Esophagus muscularis mucosa (tissue), 4 donors: ENCODE measurements at places on chromosomes 13 and 19. TPM values are rescaled to one million over a fixed set of nuclear protein-coding genes. Genes with fewer than 3 reads are reported as not detected.

The KRTDAP gene
- not detected for total RNA-seq

The PRSS57 gene
- 0.34 TPM for total RNA-seq

The PRR19 gene
- total RNA-seq: 0.50 TPM

The KIR2DL1 gene
- total RNA-seq: not detected

The PGLYRP2 gene
- total RNA-seq: not detected

The ZNF816 gene
- total RNA-seq: 4.7 TPM

The PCDH20 gene
- total RNA-seq: 31.3 TPM

GRCh38 chr19:18321734-18322102 is 1.2 kb downstream of the LSM4 start:
- no peak for DNase-seq

DNA sequence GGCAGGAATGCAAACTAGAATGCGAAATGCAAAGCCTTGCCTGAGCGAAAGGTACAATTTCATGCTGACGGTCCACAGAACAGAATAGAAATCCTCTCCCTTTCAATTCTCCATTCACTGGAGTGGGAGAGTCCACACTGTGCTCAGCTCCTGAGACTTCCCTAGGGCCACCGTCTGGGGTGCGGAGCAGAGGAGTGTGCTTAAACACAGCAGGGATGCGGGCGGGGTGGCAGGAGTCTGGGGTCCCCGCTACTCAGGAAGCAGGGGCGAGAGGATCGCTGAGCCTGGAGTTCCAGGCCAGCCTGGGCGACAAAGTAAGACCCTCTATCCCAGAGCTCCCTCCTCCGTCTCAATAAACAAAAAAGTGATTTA is 552 bp upstream of the ZNF816 start:
- DNase-seq: no peak

DNA sequence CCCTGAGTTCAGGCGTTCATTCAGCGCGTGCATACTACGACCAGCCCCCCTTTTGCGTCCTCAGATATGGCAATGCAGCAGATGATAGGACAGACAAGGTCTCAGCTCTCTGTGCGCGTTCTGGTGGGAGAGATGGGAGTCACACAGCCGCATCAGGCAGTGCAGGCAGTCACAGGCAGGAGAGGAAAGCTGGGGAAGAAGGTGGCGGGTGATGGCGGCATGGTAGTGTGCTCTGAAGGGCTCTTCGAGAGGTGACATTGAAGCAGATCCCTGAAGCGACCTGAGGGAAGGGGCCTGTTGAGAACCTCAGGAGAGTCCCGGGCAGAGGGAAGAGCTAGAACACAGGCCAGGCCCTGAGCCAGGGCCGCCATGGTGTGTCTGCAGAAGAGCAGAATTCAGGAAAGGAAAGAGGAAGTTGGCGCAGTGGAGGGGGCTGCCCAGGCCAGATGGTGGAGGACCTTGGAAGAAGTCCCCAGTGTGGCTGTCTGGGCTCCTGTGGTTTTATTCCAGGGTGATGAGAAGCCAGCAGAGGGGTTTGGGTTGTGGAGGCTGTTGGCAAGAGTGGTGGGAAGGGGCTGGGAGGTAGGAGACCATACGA is 3.5 kb downstream of the USF2 start:
- DNase-seq: no peak

DNA sequence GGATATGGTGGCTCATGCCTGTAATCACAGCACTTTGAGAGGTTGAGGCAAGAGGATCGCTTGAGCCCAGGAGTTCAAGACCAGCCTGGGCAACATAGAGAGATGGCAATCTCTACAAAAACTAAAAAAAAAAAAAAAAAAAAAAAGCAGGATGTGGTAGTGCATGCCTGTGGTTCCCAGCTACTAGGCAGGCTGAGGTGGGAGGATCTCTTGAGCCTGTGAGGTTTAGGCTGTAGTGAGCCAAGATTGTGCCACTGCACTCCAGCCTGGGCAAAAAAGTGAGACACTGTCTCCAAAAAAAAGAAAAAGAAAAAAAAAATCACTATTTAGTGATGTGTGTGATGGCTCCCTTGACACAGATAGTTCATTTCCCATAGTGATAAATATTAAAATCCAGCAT is 365.0 kb upstream of the NBEA start:
- DNase-seq: no peak

DNA sequence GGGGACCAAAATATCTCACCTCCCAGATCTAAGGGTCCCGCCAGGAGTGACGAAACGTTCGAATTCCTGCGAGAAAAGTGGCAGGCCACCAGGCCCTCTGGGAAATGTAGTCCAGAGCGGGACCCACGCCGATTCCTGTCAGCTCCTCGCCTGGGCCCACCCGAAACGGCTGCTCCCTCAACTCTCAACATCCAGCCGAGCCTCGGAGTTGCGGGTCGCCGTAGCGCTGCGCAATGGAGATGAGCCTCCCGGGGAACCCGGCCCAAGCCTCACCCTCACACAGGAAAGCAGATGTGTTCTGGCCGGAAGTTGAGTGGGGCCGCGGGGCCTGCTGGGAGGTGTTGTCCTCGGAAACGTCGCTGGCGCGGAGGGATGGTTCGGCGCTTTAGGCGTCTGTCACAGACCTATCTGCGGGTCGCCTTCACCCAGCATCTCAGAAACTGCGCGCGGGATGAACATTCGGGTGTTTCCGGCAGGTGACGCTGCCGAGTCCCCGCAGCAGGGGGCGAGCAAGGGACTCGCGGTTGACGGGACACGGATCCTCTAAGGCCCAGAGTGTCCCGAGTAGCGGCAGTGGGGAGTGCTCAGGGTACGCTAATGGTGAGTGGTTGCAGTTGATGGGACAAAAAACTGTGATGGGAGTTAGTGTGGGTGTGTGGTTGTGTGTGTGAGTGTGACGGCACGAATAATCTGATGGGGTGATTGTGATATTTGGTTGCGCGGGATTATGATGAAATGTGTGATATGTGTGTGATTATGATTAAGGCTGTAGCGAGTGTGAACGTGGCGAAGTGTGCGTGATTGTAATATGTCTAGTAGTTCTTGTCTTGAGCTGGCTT is at the start of the genes ZNF568 and ZNF829:
TSS of gene ZNF568 (plus strand) at position 341 of the 839 bp plus-strand sequence. CDS start 6,439 bp downstream, outside the sequence.
TSS of gene ZNF829 (minus strand) at position 300 of the 839 bp plus-strand sequence. CDS start 1,124 bp downstream, outside the sequence.
- peak; percentile 98 for DNase-seq

DNA sequence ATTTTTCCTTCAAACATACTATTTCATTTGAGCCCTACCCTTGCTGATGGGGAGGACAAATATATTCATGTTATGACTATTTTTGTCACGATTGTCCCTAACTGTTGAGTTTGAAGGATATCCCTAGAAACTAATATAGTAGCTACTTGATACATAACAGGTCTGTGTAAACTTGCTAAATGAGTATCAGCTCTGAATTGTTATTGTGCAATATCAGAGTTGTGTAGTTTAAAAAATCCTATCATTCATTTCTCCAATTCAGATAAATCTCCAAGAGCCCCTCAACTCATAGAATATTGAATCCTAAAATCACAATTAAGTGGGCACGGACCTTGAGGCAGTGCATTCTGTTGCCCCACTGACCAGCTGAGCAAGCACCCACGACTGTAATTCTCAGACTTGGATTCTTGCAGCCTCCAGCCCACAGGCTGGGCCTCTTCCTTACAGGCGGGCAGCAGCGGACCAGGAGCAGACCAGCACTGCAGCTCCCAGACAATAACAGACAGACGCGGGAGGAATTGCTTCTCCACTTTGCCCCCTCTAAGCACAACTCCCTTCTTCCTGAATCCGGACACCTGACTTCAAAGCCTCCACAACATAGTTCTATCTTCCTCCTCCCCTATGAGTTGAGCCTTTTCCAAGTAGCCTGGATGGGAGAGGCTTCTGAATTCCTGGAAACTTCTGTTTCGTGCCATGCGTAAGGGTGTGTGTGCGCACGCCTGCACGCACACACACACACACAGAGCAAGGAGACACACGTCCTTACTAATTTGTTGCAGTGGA is 337.6 kb upstream of the ARGLU1 start:
- DNase-seq: no peak

GRCh38 chr13:110445183-110445582 is 116.3 kb downstream of the RAB20 start:
- no peak for DNase-seq

- no peak for DNase-seq
Observed at GRCh38 chr19:3179739-3180293, 1.2 kb downstream of the S1PR4 start.

DNA sequence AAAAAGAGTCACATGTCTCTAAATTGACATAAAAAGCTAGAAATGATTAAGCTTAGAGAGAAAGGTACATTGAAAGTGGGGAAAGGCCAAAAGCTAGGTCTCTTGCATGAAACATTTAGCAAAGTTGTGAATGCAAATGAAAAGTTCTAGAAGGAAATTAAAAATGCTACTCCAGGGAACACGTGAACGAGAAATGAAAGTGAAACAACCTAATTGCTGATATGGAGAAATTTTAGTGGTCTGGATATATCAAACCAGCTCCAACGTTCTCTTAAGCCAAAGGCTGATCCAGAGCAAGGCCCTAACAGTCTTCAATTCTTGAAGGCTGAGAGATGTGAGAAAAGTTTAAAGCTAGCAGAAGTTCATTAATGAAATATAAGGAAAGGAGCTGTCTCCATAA is 419.8 kb downstream of the SLITRK6 start:
- no peak for DNase-seq

DNA sequence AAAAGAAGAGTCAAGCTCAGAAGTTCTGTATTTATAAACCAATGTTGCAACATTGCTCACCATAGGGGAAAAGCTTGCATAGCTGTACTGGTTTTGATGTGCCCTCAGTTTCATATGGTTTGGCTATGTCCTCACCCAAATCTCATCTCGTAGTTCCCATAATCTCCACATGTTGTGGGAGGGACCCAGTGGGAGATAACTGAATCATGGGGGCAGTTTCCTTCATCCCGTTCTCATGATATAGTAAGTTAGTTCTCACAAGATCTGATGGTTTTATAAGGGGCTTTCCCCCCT is 73.9 kb downstream of the TNFRSF19 start:
- DNase-seq: no peak

GRCh38 chr13:90622541-90622940 is 724.9 kb upstream of the MIR17HG start:
- no peak for DNase-seq

DNA sequence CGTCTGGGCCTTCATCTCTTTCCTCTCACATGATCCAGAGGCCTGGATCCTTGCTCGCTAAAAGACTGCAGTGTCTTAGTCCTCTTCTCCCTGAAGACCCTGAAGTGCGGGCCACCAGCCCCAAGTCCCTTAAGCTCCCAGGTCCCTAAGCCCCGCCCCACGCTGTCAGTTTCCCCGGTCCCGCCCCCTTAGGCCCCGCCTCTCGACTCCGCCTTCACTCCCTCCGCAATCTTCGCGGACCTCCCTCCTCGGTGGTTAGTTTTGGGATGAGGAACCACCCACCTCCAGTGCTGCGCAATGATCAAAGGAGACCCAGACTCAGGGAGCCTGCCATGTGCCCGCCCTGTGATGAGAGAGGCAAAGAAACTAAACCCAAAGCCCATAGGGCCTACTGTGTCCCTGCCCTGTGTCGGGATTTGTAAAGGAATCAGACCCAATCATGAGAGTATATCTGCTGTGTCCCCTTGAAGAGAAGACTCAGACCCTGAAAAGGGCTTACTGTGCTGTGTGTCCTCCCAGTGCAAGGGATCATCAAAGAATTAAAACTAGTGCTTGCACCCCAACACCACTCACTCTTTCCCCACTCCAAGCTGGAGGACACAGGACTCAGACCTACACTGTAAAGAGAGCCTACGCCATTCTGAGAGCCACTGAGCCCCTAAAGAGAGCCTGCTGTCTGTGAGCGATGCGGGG is 3.0 kb upstream of the COX6B1 start:
- peak; percentile 95 for DNase-seq

DNA sequence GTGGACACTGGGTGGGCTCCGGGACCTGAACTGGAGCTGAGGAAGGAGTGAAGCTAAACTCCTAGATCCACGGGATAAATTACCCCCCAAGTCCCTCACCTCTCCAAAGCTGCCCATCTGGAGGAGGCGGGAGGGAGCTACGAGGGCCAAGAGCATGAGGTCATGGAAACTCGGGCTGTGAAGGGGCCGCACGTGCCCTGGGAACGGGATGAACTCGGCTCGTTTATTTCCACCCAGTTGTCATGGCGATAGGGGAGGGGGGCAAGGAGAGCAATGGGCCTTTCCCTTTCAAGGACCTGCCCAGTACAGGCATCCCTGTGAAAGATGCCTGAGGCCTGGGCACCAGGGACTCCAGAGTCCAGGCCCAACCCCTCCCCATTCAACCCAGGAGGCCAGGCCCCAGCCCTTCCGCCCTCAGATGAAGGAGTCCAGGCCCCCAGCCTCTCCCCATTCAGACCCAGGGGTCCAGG is 3.8 kb downstream of the PPP1R12C start:
- peak; percentile 98 for DNase-seq

GRCh38 chr13:99027260-99027659 is 49.4 kb upstream of the DOCK9 start:
- peak; percentile 19 for DNase-seq

DNA sequence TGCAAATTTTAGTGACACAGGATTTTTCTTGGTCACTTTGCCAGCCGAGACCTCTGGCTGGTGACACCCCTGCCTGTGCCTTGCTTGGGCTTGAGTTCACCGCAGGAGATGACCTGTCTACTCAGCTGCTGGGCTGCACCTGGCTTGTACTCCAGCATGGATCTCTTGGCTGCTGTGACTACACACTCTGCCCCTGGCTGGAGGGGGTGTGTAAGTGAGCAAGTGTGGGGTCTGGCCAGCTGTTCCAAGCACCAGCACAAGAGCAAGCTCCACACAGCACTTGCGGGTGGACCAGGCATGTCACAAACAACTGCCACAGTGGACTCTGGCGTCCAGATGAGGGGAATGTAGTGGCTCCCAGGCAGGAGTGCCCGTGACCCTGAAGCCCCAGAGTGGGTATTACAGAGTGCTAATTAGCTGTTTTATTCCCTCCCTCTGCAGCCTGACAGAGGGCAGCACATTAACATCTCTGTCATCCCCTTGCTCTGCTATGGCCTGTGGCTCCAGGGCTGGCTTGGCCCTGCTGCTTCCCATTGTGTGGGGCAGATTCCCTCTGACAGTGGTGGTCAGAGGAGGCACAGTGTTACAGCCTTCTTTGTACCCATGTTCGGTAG is 1387.2 kb downstream of the OLFM4 start:
- no peak for DNase-seq

DNA sequence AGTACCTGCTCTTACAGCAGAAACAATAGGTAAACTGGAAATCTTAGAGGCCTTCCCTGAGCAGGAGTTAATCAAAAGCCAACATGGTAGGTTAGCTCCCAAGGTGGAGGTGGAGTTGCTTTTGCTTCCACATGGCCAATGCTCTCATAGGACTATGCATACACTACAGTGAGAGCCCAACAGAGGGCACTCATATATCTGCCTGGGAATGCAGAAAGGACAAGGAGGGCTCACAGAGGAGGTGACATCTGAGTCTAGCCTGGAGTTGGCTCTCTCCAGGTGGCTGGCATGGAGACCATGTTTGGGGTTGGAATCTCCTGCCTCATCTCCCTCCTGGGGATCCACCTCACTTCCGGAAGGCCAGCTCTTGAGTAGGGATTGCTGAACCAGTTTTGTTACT is 34.6 kb downstream of the ATP8A2 start:
- no peak for DNase-seq

DNA sequence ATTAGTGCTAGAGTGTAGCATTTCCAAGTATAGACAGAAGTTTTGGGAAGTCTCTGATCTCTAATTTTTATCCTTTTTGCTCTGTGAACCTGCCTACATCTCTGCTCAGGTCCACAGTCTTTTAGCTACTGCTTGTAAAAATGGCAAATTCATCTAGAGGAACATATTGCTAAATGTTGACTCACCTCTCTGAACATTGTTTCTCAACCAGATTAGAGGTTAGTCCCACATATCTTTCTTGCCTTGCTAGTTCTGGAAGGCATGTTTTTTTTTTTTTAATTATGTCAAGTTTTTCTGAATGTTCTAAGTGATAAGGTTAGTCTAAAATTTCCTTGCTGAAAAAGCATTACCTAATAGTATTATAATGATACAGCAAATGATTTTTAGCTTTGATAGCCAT is 2889.6 kb upstream of the PCDH20 start:
- no peak for DNase-seq

- DNase-seq: no peak
Observed at GRCh38 chr13:80529734-80530133, 188.8 kb upstream of the SPRY2 start.

GRCh38 chr19:48772503-48772953 is 17.2 kb downstream of the FGF21 start:
- DNase-seq: no peak
